Astrocyte of the hippocampus (primary cell): ENCODE measurements at places on chromosomes 11 and 22.

- DNase-seq = no peak
Observed at GRCh38 chr22:36922105-36922608, 8.7 kb downstream of the CSF2RB start.

GRCh38 chr11:71931245-71931602 lies 2.4 kb downstream of the RNF121 start:
- DNase-seq = peak; percentile 61

DNA sequence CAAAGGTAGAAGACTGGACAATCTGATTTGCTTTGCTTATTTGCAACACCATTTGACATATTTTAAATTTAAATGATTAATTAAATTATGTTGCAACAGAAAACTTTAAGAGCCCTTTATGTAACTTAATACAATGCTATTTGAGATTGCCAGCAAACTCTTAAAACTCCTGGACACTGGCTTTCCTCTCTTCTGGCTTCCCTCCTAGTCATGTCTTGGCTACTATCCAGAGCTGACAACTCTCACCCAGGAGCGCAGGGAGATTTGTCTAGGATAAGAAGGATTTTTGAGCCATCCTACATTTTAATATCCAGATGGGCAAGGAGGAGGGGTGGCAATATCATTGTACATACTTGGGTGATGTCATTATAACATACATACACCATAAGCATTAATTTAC lies 134.3 kb downstream of the ELP4 start:
- peak; percentile 58 for DNase-seq

DNA sequence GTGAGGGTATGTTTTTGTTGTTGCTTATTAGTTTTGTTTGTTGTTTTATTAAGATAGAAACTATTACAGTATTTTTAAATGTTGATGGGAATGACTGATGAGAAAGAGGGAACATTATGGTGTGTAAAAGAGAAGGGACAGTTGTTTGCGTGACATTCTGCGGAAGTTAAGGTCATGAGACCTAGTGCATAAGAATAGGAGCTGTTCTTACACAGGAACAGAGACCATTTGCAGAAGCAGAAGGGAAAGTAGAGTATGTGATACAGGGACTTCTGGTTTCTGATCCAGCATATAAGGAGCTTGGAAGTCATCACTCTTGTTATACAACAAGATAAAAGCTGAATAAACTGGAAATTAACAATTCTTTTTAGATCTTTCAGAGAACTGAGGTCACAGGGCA lies 299.2 kb upstream of the API5 start:
- no peak for DNase-seq

DNA sequence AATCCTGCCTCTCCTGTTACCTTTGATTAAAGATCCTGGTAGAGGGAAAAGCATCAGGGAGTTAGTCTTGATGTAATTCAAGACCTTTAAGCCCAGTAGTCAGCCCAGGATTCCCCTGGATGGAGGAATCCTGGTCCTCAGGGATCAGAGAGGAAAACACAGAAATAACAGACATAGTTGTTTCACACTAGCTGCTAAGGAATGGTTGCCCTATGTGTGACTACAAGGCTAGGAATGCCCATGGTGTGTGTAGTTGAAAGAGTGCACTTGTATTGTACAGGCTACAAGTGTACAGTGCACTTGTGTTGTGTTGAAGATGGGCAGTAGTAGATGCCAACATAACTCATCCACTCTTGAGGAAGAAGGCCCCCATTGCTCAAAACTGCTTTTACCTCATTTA lies 226.8 kb downstream of the AASDHPPT start:
- peak; percentile 74 for DNase-seq

- DNase-seq = no peak
Observed at GRCh38 chr22:40056154-40056553, 61.4 kb downstream of the FAM83F start.

DNA sequence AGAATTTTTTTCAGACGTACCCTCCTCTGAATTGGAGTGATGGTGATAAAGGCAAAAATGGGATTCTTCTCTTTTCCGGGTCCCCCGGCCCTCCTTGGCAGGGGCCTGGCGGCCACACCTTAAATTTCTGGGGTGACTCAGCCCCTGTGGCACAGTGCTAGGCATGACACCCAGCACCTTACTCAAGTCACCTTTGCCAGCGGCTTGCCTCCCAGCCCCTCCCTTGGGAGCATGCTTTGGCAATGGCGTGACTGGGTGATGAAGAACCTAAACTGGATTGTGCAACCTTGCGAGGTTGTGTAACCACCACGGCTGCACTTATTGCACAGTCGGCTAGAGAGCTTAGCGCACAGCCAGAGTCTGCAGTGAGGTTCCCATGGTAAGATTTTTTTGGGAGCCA lies 16.2 kb upstream of the LDLRAD3 start:
- peak; percentile 38 for DNase-seq

GRCh38 chr22:46931881-46932280 lies 169.4 kb downstream of the TBC1D22A start:
- DNase-seq = peak; percentile 77

GRCh38 chr22:46076651-46077339 lies 73.5 kb upstream of the PPARA start:
- peak; percentile 77 for DNase-seq

DNA sequence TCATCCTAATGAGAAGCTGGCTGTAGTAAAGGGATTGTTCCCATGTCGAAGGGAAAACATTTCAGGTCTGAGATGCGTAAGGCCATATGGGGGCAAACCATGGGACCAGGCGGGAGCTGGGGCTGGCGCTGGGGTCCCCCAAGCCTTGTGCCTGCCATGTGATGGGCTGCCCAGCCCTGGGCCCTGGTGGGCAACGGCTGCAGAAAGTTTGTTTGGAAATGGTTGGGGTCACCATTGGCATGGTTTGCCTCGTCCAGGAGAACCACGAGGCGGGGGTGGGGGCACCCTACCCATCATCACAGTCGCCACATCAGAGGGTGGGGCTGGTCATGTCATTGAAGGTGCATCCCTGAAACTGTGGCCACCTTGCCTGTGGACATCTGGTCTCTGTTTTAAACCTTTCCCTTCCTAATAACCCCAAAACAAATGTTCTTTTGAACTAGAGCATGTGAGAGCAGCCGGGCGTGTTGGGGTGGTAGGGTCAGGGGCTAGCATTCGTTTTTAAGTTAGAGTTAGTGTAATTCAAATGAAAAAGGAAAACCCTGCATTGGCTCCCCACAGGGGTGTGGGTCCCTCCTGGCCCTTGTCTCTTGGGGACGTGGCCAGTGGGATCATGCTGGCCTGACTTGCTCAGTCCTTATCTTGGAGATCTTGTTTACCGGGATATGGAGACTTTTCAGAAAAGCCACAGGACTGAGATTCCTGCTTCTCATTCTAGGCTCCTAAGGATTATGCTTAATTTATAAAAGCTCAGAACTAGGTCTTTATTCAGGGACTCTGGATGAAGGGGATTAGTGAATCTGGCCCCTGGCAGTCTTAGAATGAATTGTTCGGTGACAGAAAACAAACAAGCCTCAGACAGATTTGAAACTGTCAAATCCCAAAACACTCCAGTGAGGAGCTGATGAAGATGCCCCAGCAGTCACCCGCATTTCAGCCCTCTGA lies 98.5 kb downstream of the CTTN start:
- DNase-seq = no peak

- no peak for DNase-seq
Observed at GRCh38 chr11:112425121-112425520, 164.5 kb upstream of the PLET1 start.

DNA sequence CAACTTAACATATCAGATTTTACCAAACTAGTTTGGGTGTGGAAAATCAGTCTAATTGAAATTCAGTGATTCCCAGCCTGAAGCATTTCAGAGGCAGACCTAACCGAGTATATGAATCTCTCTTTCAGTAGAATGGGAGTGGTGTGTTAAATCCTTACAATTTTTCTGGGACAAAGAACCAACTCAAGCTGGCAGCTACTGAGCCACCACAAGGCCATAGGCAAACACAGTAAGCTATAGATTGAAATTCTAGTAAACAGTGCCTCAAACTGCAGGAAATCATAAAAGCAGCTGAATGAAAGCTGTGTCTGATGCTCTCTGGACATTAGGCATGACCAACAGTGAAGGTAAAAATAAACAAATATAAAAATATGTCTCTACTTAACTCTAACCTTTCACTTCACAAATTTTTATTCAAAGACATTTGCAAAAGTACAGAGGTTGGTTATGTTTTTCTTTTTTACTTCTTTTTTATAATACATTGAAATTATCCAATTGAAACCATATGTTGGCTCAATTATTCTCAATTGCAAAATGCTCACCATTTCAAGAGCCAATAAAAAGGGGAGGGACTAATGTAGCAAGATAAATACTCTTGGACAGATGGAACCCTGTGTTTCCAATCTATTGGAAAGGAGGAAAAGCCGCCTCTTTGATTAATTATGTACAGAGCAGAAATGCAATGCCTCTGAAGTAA lies 35.8 kb upstream of the FIBIN start:
- DNase-seq = no peak

GRCh38 chr22:42889304-42889703 lies 32.2 kb upstream of the ARFGAP3 start:
- no peak for DNase-seq

DNA sequence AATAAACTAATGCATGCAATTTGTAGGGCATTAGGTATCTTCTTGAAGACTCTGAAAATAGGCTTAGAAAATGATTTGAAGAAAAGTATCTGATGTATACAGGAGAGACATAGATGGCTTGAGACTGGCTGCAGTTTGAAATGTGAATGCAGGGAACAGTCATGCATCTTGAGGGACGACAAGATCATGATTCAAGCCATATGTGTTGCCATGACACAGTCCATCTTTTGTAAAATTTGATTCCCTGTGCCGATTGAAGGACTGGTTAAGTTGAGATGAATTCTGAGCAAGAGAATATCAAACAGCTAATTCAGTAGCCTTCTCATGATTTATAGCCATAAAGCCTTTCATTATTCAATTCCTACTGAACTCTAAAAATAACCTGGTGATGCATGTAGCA lies 231.6 kb downstream of the CASP12 start:
- DNase-seq = no peak

- no peak for DNase-seq
Observed at GRCh38 chr11:77806415-77806814, 14.1 kb downstream of the RSF1 start.

DNA sequence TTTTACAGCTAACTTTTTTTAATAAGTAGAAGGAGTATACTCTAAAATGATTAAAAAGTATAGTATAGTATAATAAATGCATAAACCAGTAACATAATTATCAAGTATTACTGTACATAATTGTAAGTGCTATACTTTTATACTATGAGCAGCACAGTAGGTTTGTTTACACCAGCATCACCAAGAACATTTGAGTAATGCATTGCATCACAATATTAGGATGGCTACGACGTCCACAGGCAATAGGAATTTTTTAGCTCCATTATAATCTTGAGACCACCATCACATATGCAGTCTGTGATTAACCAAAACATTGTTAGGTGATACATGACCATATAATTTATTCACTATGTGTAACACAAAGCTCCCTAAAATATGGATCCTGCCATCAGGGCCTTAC lies 20.4 kb downstream of the RNF141 start:
- DNase-seq = no peak

DNA sequence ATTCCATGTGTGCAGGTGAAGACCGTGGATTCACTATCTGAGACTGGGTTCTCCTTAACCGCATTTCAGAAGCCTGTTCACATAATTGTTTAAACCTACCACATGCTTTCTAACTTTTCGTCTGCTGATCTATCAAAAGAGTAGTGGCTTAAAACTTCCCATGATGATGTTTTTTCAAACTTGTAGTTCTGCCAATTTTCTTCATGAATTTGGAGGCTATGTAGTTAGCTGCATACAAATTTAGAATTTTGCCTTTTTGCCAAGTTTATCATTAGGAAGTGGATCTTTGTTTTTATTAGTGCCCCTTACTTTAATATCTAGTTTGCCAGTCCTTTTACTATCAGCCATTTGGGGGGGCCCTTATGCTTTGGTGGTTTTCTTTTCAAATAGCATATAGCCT lies 57.5 kb upstream of the PITPNB start:
- DNase-seq = no peak

DNA sequence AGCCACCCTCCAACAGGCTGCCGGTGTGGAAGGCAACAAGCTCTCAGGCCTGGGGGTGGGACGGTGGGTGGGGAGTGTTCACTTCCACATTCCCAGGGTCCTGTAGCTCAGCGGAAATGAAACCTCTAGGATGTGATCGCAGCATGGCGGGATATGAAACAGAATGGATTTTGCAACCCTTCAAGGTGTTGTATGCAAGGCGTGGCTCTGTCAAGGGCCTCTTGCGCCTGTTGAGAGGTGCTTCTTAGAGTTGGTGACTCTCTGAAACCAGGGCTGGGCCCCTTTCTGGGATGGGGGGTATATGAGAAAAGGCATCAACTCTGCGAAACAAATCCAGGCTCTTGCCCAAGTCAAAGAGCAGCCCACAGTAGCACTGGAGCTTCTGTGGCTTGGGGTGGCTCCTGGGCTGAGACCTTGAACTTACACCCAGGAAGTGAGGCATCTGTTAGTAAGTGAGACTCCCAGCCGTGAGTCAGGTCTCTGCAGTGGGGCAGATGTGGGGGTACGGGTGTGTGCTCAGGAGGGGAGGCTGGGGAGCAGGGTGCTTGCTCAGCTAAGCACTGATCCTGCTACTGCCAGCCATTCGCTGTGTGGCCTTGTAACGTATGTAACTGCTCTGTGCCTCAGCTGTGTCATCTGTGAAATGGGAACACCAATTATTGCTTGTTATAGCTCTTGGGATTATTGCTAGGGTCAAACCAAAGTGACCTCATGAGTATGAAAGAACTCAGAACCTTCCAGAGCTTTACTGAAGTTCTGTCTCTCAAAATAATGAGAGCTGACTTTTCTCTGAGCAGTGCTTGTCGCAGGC lies 28.3 kb downstream of the NECTIN1 start:
- DNase-seq = no peak

DNA sequence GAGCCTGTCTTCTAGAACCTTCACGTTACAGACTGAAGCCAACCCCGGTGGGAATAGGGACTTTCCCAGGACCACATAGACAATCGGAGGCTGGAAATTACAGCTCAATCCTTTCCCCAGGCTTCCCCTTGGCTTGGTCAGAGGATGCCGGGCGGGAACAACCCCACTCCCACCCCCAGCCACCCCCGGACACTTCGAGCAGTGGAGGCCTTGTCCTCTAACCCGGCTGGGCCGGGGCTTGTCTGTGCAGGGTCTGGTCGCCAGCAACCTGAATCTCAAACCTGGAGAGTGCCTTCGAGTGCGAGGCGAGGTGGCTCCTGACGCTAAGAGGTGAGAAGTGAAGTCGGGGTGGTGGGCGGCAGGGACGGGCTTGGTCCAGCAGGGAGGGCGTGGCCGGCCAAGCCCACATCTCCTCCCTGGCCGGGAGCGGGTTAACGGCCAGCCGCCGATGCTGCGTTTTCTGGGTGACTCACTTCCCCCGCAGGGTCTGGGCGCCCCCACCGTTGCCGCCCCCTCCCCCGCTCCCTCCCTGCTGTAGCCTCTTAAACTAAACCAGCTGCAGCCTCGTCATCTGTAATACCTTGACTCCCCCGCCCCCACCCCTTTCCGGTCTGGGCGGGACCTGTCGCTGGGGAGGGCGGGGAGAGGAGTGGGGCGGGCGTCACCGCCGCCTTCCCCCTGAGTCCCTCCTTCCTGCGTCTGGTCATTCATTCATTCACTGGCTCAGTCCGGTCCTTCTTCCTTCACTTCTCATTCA lies 1.5 kb downstream of the LGALS1 start:
- DNase-seq = peak; percentile 97

- no peak for DNase-seq
Observed at GRCh38 chr11:67076202-67076601, 19.6 kb downstream of the RHOD start.

- peak; percentile 74 for DNase-seq
Observed at GRCh38 chr22:46286006-46286405, 10.7 kb upstream of the GTSE1 start.

GRCh38 chr11:65424205-65425104 lies 1.9 kb downstream of the NEAT1 start:
- DNase-seq = peak; percentile 70
